ENCODE measurements at places on chromosomes 1 and 21. TPM values are rescaled to one million over a fixed set of nuclear protein-coding genes. Genes with fewer than 3 reads are reported as not detected.
A peak's percentile ranks its signal among the peaks of the same experiment; 100 is the strongest.

The DNAJC28 gene
- total RNA-seq: 2.0 TPM

DNA sequence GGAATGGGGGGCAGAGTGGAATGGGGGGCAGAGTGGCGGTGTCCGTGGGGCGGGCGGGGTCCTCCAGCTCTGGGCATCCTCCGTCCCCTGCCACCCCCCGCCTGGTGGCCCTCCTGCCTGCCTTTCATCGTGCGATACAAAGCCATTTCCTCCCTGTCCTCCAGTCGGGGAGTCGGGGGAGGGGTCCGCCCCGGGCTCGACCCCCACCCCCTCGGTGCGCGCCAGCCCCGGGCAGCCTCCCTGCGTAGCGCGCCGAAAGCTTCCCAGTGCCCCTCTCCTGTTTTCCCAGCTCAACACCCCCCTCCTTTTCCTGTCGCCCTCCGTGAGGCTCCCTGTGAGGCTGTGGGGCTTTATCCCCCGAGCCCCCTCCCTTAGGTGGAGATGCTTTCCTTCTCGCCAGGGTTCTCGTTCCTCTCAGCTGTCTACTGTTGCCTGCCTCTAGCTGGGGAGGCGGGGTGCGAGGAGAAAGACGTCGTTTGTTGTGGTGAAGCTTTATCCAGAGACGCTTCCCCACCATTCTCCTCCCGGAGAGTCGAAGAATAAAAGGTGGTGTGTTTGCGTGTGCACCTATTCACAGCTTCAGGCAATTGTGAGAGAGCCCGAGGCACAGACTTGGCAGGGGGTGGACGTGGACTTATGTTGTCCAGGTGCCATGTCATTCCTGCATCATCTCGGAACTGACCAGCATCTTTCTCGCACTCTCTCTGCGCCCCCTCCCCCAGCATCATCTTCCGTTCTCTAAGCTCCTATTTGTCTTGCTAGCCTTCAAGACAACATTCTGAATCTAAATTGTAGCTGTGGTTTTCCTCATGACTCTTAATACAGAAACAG lies 848 bp downstream of the DNM3 start:
- DNase-seq: peak; percentile 6

DNA sequence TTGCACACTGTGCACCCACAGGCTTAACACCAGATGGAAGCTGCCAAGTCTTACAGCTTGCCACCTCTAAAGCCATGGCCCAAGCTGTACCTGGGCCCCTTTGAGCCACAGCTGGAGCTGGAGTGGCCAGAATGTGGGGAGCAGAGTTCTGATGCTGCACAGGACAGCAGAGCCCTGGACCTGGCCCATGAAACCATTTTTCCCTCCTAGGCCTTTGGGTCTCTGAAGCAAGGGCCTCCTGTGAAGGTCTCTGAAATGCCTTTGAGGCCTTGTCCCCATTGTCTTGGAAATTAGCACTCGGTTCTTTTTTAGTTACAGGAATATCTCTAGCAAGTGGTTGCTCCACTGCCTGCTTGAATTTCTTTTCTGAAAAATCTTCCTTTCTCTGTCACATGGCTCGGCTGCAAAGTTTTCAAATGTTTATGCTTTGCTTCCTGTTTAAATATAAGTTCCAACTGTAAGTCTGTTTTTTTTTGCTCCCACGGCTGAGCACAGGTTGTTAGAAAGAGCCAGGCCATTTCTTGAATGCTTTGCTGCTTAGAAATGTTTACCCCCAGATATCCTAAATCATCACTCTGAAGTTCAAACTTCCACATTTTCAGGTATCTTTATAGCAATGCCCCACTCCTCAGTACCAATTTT lies 156.8 kb upstream of the GORAB start:
- no peak for DNase-seq

The ATP1A1 gene
- 457 TPM for total RNA-seq

- DNase-seq: no peak
Observed at GRCh38 chr1:182281541-182281940, 110.0 kb downstream of the GLUL start.

DNA sequence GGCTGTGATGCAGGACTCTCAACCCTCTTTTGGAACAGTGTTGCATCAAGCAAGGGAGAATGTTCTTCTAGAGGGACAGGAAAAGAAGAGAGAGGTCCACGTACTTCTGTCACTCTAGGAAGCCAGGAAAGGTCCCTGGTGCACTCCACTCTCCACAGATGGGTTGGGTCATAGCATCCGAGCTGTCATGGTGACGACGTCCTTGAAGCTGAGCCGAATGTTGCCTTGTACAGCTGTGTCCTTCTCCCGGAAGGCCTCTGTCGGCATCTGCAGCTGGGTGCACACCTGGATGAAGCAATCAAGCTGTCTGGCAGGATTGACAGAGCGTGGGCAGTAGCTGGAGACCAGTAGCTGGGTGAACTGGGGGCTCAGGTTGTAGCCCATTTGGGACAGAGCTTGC lies 12.5 kb downstream of the MDM4 start:
- no peak for DNase-seq

- no peak for DNase-seq
Observed at GRCh38 chr1:245860657-245861544, 646.2 kb downstream of the SMYD3 start.

DNA sequence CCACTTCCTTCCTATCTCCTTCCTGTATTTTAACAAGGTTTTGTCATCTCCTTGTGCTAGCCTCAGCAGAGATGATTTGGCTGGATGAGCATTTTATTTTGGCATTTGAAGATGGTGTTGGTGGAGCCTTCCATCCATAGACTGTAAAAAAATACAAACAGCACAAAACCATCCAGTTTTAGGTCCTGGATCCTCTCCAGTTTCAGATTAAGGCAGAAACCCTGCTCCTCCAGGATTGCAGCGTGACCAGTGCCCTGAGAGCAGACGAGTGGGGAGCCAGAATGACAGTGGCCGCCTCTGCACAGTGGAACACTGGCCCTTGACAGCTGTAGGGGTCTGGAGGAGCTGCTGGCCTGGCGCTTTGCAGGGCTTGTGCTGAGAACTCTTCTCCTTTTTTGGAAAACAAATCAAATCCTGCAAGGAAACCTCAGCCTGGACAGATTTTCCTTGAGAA lies 72.2 kb upstream of the GADD45A start:
- no peak for DNase-seq

DNA sequence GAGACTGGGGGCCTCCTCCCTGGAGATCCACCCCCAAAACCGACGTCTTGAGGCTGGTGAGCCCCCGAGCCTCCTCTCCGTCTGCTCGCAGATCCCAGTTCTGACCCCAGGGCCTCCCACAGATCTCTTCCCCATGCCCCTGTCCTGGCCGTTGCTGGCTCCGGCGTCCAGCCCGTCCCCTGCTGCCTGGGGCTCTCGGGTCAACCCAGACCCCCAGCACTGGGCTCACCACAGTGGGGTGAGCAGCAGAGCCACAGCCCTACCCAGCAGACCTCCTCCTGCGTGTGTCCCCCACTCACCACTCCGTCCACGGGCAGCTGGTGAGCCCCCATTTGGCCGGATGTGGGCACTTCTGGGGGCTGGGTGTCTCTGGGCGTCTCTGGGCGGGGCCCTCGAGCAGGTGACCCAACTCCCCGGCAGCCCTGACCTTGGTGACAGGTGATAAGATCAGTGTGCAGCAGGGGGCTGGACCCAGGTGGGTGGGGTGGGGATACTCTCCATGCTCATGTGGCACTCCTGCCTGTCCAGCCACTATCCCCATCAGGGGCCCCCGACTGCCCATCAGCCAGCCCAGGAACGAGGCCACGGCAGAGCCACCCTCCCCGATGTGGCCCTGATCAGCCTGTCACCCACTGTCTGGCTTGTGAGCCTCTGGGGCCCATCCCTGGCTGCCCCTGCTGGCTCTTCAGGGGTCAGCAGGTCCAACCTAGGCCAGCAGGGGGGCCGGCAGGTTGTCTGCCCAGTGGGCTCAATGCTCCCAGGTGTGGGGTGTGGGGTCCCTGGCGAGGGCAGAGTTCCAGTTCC lies 709 bp downstream of the TNFRSF14 start:
- DNase-seq: no peak

The GSTM4 gene
- 12.6 TPM for total RNA-seq

The OR2L2 gene
- not detected for total RNA-seq

DNA sequence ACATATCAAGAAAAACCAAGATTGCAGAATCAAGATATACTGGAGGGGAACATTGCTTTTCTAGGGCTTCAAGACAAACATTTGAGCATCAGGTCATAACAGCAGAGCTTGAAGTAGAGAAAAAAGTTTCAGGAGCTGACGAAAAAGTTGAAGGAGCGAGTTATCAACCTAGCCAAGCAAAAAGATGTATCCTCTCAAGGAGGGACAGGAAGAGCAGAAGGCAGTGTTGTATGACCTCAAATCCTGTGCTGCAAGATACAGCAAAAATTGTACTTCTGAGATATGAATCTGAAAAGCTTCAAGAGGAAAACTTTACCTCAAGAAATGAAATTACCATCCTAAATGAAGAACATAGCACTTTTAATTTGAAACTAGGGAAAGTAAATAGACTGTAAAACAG lies 153.1 kb downstream of the AK5 start:
- no peak for DNase-seq

- DNase-seq: peak; percentile 10
Observed at GRCh38 chr1:9589144-9589718, 520 bp downstream of the TMEM201 start.

DNA sequence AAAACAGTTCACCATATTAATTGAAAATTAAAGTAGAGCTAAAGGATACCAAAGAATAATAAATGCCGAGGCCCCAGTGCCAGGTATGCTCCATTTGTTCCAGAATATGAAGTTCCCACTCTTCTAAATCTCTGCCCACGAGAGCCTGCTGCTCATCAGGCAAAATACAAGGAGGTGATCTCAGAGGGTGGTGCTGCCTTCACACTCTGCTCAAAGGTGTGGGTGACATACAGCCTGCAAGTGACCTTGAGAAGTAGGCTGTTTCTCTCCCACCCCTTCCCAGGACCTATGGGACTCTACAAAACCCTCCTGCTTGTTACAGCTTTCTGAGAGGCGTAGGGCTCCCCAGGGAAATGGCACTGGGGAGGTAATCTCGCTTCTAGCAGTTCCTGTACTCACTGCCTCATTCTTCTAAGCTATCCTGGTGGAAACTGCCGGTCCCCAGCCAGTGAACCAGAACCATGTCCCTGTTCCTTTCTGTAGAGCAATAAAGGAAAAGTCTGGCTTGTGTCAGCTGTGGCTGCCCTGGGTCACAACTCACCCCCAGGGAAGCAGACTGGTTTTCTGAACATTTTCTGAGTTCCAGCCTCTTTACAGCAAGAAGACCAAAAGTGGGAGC lies 26.9 kb upstream of the DPT start:
- no peak for DNase-seq

GRCh38 chr1:73516451-73516850 lies 681.5 kb downstream of the LRRIQ3 start:
- DNase-seq: no peak

The TTC39A gene
- 18.8 TPM for total RNA-seq

DNA sequence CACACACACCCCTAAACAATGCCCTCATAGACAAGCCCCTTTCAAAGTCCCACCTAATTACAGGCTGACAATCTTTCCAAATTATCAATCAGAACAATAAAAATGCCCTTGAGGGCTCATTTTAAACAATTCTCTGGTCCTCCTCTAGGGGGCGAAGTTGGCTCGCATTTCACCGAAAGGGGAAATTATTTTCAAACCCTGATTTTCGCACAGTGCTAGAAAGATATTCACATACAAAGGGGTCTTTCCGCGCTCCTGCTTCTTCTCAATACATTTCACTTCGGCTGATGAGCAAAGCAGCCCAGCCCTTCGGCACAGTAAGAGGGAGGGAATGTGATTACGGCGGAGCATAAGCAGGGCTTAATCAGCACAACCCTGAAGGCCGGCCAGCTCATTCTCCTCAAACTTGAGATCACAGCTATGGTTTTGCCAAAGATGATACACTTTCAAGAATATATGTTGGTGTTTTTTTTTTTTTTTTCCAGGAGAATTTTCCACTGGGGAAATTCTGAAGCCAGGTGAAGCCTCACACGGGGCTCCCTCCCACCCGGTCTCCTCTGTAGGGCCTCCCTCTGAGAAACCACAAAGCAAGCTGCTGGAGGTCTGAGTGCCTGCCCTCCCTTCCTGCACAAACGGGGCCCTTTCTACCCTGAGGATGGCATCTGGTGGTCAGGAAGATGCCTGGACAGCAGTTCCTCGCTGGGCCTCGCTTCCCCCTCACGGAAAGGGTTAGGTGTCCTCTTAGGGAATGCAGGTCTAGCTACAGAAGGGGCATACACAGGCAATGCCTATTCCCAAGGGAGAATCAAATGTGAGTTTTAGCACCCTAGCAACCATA lies 66.9 kb downstream of the GNG12 start:
- DNase-seq: peak; percentile 60

The AVPR1B gene
- not detected for total RNA-seq

The PRAMEF12 gene
- not detected for total RNA-seq

DNA sequence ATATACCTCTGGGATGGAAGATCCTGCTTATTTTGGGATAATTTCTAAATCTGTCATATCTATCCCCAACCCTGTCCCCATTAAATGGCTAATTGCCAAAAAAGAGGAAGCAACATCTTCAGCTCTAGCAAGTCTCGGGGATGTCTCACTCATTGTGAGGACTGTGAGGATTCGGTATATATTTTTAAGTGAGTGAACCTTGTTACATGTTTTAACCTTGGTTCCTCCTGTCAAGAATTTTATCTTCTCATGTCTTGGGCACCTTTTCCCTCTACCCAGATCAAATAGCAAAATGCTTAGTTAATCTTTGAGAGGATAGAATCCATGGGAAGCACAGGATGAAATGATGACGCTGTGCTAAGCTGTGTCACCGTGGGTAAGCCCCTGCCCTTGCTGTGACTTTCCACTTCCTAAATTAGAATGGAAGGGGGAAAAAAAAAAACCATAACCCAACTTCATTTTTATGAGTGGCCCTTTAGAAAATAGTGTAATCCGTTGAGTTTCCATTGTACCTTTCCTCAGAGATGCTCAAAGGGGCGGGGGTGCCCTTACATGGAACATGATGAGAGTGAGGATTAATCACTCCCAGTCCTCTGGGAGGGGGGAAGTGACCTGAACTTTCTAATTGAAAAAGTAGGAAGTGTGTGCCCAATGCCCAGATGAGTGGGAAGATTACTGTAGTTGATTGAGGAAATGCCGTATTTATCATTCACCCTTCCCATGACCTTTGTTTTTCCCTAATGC lies 7.6 kb downstream of the ATP1A1 start:
- DNase-seq: no peak

The GJA4 gene
- total RNA-seq: not detected

DNA sequence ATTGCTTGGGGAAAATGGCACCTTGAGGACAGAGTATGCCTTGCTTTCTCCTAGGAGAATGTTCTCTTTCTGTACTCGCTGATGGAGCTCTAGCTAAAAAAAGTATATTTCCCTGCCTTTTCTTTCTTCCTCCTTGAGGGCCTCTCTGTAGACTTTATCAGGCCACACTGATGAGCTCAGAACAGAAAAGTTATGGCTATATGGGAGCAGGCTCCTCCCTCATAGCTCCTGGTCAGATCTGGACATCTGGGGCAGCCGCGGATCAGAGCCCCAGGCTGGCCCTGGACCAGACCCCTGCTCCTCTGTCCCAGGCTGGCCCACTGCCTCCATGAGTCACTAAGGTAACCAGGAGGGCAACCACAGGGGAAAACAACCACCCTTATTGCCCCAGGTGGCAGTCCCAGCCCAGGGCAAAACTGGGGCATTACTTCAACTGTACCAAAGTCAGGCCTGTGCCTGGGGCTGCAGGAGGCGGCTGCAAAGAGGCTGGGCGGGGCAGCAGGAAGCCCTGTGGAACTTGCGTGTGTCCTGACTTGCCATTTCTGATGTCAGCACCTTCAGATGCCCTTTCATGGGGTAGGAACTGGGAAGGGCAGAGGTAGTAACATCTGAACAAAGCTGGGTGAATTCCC lies 26.3 kb upstream of the ZNF648 start:
- peak; percentile 62 for DNase-seq

GRCh38 chr1:61004262-61005003 lies 77.9 kb upstream of the NFIA start:
- no peak for DNase-seq

- DNase-seq: peak; percentile 11
Observed at GRCh38 chr1:184296466-184297243, 90.2 kb upstream of the C1orf21 start.
